ENCODE measurements at places on chromosomes 1 and 21.

DNA sequence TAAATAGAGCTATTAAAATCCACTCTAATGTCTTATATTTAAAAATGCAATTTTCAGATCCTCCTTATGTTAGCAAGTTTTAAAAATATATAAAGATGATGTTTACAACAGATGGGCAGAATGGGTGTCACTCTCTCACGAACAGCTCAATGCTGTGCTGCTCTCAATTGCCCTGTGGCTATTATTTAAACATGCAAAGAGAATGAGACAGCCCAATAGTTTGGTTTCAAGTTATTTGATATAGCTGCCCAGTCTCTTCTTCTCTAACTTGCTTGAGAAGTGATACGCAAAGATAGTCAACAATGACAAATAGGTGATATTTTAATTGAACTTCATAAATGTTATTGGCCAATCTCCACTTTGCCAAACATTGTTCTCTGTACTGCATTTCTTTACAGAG lies 199.3 kb upstream of the GREM2 start:
- DNase-seq: no peak

DNA sequence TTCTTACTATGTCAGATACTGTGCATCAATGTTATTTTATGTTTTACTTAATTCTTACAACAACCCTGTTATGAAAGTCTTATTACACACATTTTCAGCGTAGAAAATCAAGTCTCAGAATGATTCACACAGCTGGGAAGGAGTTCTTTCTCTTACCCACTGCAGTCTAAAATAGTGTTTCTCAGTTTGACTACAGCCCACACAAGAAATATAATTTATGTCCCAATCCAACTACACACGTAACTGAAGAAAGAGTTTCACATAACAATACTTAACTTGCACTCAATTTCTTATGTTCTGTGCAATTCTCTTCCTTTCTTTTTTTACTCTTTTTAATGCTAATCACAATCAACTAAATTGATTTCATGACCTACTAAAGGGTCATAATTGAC lies 252.8 kb upstream of the ADGRL2 start:
- no peak for DNase-seq

GRCh38 chr1:235942979-235943575 lies 76.4 kb upstream of the LYST start:
- DNase-seq: no peak

- DNase-seq: no peak
These were observed 15.9 kb upstream of the NUAK2 start for GRCh38 chr1:205337481-205337880.

DNA sequence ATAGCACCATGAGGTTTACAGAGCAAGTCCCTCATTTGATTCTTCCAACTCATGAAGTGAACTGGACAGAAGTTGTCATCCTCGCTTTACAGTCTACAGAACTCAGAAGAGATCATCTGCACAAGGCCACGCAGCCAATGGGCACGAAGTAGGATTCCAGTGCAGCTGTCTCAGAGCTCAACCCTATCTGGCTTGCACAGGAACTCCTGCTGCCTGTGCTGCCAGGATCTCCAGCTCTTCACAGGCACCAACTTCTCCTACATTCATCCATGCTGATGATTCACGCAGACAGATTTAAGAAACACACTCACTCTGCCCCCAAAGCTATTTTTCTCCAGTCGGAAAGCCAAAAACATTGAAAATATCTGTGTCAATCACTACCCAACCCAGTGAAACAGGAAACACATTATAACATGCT lies 157.0 kb downstream of the RERE start:
- DNase-seq: no peak

DNA sequence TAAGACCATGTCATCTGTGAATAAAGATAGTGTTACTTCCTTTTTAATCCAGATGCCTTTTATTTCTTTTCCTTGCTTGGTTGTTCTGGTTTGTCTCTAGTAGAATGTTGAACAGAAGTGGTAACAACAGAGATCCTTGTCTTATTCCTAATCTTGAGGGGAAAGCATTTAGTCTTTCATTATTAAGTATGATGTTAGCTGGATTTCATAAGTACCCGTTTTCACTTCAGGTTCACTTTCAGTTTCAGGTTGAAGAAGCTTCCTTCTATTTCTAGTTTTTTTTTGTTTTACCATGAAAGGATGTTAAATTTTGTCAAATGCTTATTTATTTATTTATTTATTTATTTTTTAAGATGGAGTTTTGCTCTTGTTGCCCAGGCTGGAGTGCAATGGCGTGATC lies 22.3 kb upstream of the AGPAT3 start:
- DNase-seq: no peak

DNA sequence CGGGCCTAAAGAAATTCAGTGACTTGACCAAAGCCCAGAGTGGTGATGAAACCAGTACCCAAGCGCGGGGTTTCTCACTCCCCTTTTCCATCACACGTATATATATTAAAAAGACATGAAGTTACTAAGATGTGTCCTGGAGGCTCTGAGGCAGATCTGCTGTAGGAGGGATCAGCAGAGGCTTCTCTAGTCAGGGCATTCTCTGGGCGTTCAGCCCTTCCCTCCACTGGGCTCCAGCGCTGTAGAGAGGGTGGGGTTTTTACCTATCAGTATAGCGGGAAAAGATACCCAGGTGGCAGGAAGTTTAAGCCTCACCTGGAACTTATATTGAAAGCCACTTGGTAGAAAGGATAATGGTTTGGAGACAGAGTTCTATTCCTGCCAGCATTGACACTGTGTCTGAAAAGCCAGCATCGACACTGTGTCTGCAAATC lies 862 bp upstream of the PLEKHO1 start:
- no peak for DNase-seq

- no peak for DNase-seq
These were observed 53.6 kb upstream of the SSX2IP start for GRCh38 chr1:84743896-84744295.

- DNase-seq: no peak
These were observed 27.0 kb upstream of the MEF2D start for GRCh38 chr1:156527584-156527983.

DNA sequence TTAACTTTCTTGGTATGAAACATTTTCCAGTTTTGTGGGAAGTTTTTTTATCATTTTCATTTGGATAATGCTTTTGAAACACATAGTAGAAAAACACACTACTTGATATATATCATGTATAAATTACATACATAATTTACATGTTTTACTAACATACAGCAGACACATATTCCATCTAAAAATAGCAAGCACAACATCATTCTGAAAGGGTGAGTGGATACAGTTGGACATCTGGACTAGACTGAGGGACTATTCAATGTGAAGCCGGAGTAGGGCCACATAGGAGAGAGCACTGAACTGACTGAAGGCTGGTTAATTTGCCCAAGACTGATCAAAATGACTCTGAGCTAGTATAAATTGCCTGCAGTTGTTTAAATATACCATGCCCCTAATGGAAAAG lies 11.7 kb downstream of the CDKN2C start:
- DNase-seq: peak; percentile 79

GRCh38 chr1:233211595-233211994 lies 83.9 kb downstream of the PCNX2 start:
- no peak for DNase-seq

GRCh38 chr1:154598871-154599635 lies 8.9 kb downstream of the ADAR start:
- DNase-seq: no peak

GRCh38 chr1:226919587-226919986 lies 20.5 kb upstream of the COQ8A start:
- DNase-seq: no peak

DNA sequence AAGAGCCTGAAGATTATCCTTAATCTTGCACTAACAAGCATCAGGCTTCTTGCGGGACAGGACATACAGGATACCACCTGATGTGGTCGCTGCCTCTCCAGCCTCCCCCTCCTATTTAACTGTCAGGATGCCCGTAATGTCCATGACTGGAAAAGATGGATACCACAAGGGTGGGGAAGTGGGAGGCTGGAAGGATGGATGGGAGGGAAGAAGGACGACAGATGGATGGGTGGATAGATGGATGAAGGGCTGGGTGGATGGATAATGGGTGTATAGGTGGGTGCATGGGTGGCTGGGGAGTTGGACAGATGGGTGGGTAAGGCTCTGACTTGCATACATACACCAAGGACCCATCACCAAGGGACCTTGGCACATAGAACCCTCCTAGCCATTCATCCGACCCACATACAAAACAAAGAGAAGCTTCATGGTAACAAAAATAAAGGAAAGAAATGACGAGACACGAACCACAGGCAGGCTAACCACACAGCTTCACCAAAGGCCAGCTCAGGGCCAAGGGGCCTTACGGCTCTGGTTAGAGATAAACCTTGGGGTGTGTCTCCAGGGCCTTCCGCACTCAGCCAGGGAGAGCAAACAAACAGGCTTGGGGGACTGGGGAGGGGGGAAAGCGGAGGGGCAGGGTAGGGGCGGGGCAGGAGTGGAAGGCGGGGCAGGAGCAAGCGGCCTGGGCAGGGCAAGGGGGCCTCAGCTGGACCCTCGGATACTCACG lies 50.5 kb downstream of the HSPG2 start:
- no peak for DNase-seq

DNA sequence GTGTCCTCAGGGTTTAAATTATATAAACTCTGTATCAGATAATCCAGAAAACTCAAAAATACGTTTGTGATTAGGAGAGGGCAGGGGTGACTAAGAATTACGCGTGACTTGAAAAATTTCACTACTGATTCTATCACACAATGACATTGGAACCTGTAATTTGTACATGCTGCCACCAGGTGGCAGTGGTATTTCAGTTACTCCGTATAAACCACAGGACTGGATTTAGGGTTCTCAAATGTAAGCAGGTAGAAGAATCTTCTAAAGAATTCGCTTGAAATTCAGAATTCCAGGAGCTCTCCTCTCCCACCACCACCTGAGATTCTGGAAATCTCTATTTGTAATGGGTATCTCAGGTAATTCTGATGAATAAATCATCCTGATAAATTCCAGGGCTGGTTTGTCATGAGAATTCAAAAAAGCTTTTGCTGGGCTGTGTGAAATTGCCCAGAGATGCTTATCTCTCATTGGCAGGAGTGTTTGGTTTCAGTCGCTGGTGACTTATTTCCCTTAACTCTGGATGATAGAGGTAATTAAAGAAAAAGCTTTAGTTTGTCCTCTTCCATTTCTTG lies 1.7 kb upstream of the KRTAP7-1 start:
- DNase-seq: peak; percentile 26

GRCh38 chr1:31227891-31228568 lies 11.7 kb downstream of the NKAIN1 start:
- DNase-seq: peak; percentile 10

GRCh38 chr1:180458807-180459206 lies 43.6 kb downstream of the ACBD6 start:
- DNase-seq: no peak

GRCh38 chr1:204465546-204466415 lies 28.8 kb downstream of the PIK3C2B start:
- DNase-seq: peak; percentile 59

DNA sequence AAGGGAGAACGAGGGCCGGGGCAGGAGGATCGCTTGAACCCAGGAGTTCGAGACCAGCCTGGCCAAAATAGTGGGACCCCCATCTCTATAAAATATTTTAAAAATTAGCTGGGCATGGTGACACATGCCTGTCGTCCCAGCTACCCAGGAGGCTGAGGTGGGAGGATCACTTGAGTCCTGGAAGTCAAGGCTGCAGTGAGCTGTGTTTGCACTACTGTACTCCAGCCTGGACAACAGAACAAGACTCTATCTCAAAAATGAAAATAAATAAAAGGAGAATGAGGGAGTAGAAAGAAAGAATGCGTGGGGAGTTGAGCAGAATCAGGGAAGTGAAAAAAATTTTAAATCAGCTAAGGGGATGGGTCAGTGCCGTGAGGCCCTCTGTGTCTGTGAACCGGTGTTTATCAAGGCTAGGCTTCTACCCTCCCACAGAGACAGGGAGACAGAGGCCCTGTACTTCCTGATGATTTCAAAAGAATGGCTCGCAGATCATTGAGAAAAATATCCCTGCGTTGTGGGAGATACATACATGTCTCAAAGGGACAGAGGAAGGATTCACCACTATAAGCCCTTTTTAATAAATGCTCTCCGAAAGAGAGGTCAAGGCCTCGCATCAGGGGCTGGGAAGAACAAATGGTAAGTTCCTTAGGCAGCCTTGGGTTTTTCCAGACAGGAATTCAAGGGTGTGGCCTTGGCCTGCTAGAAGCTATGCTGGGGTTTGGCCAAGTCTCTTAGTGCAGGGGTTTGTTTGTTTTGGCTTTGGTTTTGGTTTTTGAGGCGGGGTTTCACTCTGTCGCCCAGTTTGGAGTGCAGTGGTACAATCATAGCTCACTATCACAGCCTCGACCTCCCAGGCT lies 20.7 kb downstream of the IL10RB start:
- DNase-seq: no peak

DNA sequence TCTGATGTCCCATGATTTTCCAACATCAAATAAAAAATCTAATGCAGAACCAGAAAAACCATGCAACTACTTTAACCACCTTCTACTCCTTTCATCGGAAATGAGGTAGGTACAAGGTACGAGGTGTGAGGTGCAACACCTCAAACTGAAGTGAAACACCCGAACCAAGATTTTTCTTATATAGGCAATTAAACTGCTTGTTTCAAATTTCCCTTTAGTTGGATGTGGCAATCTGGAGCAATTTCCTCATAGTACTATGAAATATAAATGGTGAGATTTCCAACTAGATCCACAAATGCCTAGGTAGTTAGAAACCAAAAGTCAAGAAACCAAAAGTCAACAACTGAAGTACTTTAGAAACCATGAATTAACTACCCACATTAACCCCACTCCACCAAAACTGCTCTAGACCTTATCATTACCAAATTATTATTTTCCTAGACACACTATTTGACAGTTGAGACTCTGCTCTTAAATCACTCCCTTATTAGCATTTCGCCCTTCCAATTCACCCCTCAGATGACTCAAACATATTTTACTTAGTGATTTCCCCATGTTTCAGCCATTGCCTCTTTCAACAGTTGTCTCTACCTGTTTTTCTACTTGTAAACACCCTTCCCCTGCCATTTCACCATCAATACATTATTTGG lies 37.8 kb downstream of the FUBP1 start:
- DNase-seq: no peak

DNA sequence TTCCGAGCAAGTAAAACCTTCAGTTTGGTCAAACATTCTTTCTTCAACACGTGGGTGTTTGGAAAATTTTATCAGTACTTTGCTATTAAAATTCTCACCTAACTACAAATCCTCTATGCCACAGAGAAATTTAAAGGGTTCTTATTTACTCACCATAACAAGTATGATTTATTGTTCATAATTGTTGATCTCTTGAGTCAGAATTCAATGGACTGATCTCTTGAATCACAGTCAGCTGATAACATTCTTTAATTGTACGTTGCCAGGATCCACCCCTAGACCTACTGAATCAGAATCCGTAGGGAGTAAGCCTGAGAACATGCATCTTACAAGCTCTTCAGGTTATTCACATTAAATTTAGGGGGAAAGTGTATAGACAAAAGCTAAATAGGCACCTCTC lies 51.2 kb downstream of the DIPK1A start:
- no peak for DNase-seq

GRCh38 chr1:71054281-71054731 lies 6.7 kb upstream of the PTGER3 start:
- no peak for DNase-seq

- no peak for DNase-seq
These were observed 33.3 kb upstream of the KCNE1 start for GRCh38 chr21:34545079-34545884.

- DNase-seq: no peak
These were observed 7.0 kb downstream of the OLFML2B start for GRCh38 chr1:162016631-162017030.

GRCh38 chr1:101506541-101507164 lies 269.8 kb downstream of the S1PR1 start:
- peak; percentile 35 for DNase-seq

GRCh38 chr1:4161366-4162006 lies 261.4 kb upstream of the C1orf174 start:
- DNase-seq: peak; percentile 2
